Stimulated activated CD4-positive, alpha-beta T cell treated with anti-CD3 and anti-CD28 coated beads, Interleukin-2, amount 100 ng/mL, for 48 hours (primary cell): ENCODE measurements at places on chromosomes 1 and 21.

DNA sequence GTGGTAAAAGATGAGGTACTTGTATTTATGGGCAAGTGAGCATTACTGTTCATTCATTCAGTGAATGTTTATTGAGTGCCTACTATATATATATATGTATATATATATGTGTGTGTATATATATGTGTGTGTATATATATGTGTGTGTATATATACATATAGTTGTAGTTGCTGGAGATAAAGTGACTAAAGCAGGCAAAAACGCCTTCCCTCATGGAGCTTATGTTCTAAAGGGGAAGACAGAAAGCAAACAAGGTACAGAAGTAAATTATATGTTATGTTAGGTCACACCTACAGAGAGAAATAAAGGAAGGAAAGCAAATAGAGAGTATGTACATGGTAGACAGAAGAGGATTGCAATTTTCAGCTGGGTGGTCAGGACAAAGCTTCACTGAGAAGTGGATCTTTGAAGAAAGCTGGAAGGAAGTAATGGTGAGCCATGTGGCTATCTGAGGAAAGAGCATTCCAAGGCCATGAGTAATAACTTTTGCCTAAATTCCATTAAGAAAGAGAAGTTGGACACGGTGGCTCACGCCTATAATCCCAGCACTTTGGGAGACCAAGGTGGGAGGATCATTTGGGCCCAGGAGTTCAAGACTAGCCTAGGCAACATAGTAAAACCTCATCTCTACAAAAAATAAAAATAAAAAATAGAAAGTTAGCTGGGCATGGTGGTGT lies 33.5 kb upstream of the KLF17 start:
- DNase-seq, result no peak

DNA sequence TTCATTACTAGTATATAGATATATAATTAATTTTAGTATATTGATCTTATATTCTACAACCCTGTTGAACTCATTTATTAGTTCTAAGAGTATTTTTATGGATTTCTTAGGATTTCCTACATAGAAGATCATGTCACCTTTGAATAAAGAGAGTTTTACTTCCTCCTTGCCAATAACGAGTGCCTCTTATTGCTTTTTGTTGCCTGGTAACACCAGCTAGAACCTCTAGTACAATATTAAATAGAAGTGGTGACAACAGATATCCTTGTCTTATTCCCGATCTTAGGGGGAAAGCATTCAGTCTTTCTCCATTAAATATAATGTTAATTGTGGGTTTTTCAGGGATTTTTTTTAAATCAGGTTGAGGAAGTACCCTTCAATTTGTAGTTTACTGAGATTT lies 40.8 kb downstream of the WNT2B start:
- DNase-seq, result no peak

GRCh38 chr1:6360517-6361070 lies 33.0 kb downstream of the ACOT7 start:
- no peak for DNase-seq

DNA sequence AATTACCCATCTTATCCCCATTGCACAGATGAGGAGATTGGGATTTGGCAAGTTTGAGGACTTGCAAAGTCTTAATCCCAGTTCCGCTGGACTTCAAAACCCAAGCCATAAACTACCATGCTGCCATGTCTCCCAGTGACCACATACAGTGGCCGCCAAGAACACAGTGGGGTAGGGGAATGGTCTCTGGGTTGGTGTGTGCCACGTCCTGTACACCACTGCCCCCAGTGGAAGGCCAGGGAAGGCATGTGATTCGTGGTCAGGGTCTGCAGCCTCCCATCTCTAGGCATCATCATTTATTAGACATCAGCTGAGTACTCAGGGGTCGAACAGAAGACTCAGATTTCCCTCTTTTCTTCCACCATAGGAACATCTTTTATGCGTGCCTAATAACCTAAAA lies 76.0 kb downstream of the MAN1C1 start:
- no peak for DNase-seq

- DNase-seq, result no peak
These were observed 89.5 kb downstream of the NEK7 start for GRCh38 chr1:198246337-198246736.

- DNase-seq, result no peak
These were observed 146.5 kb downstream of the CHD1L start for GRCh38 chr1:147388969-147389368.

GRCh38 chr1:217021400-217021799 lies 298.2 kb upstream of the ESRRG start:
- no peak for DNase-seq

- peak; percentile 55 for DNase-seq
These were observed 7.4 kb downstream of the WDR77 start for GRCh38 chr1:111441573-111442192.

DNA sequence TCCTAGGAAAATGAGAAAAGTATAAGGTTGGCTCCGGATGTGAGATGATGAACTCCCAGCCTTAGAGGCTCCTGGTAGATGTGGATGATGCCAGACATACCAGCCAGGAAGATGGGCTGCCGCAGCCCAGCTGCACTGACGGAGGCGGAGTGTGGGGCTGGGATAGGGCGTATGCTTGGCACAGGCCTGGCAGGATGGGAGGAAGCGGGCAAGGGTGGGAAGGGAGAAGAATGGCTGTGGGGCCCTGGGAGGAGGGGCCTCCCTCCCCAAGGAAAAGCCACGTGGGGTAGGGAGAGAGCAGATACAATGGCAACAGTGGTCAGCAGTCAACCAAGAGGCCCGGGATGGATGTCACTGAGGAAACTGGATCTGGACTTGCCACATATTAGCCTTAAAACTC lies 41.3 kb upstream of the KIF21B start:
- no peak for DNase-seq

GRCh38 chr1:81873946-81874345 lies 73.2 kb downstream of the ADGRL2 start:
- no peak for DNase-seq

DNA sequence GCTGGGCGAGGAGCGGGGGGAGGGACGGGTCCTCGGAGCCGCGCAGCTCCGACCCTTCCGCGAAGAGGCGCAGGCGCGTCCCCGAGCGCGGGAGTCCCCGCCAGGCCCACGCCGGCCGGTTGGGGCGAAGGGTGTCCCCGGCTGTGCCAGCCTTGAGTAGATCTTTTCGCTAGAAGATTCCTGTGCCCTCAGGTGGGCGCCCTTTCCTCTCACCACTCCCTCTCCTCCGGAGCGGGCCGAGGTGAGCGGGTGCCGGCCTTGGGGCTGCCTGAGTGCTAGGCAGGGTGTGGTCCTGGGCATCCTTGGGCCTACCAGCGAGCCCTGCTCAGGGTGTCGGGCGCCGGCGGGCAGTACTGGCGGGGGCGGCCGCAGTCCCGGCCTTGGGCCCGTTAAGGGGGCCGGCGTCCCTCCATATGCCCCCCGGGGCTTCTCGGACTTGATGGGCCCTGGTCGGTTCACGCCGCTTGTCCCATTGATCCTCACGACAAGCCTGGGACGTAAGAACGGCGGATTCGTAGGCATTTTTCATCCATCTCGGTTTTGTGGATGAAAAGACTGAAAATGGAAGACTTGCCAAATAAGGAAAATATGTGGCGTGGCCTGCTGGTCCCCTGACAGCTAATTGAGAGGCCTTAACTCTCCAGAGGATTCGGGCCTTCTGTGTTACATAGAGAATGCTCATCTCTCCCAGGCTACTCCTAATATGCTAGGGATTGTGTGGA lies 712 bp downstream of the DEGS1 start:
- DNase-seq, result peak; percentile 51

DNA sequence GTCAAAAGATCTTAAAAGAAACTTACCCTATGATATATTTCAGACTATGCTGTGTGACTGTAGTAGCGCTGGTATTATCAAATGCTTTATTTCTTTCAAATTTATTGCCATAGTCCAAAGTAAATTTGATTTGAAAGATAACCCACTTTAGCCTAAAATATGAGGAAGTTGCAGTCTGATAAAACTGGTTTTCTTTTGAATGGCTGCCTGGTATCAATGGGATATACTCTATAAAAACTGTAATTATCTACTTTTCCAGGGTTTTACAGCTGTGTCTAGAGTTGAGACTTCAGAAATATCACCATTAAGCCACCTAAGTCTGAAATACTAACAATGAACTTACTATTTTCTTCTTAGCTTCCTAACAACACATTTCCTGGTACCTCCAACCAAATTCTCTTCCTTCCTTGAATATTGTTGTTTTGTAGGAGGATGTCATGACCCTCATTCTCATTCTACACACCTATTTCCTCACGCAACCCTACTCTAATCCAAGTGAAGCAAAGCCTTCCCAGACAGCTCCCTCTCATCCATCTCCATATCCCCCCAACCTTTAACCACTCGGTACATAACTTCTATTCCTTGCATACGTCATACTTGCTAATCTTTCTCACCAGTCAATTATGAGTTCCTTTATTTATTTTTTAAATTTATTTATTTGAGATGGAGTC lies 17.0 kb downstream of the KDM5B start:
- DNase-seq, result no peak

- DNase-seq, result no peak
These were observed 114.4 kb downstream of the PRDM16 start for GRCh38 chr1:3183411-3183810.

DNA sequence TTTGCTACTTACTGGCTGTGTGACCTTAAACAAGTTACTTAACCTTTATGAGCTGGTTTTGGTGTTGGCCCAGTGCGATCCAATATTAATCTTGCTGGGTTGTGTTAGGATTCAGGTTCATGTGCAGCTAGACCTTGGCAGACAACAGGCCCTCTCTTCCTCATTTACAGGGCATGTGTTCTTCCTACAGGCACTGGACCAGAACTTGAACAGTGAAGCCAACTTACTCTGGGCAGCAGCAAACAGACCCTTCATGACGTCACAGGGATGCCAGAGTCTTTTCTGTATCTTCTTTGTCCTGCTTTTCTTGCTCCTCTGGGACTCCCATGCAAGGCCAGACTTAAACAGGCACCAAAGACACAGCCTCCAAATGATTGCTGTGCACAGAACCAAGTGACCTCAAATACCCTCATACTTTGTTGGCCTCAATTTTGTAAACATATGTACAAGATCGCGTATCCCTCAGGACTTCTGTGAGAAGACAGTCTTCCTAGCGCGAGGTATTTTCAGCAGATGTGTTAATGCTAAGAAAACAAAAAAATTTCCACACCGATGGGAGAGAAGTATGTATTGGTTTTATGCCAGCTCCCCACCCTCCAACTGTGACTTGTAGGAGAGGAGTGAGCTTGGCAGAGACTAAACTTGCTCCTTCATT lies 73.7 kb downstream of the URB2 start:
- DNase-seq, result no peak

- no peak for DNase-seq
These were observed 8.9 kb downstream of the UBASH3A start for GRCh38 chr21:42412636-42412933.

- DNase-seq, result no peak
These were observed 2.0 kb upstream of the OR14I1 start for GRCh38 chr1:248704606-248705005.

GRCh38 chr1:7227654-7228053 lies 442.4 kb downstream of the CAMTA1 start:
- no peak for DNase-seq

DNA sequence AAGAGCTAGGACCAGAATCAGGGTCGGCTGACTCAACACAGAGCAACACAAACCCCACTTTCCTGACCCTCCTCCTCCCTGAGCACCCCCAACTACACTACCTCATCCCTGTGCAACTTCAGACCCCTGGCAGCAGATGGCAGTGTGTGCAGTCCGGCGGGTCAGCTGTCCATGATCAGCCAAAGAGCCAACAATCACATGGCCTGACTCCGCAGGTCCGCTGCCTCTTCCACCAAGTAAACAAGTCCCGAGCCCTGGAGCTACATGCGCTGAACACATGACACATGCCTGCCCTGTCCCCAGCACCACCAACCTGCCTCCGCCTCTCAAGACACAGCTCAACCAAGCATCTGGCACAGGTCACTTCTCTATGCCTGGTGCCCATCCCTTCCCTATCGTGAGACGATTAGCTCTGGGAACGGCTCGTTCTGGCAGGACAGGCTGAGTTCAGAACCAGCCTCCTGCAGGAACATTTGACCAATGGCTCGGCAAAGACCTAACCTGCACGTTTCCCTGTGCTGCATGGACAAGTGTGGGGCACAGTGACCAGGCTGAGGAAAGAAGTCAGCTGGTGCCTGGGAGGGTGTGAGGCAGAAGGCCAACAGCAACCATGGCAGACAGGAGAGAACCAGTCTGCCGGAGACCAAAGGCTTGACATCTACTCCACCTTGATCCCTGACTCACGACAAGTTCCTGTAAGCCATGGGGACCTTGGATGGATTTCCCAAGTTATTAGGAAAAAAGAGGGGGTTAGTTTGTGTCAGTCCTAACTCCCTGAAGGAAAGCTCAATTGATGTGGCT lies 60.3 kb downstream of the CD46 start:
- no peak for DNase-seq

GRCh38 chr1:8434101-8434500 lies 116.2 kb downstream of the SLC45A1 start:
- DNase-seq, result no peak

DNA sequence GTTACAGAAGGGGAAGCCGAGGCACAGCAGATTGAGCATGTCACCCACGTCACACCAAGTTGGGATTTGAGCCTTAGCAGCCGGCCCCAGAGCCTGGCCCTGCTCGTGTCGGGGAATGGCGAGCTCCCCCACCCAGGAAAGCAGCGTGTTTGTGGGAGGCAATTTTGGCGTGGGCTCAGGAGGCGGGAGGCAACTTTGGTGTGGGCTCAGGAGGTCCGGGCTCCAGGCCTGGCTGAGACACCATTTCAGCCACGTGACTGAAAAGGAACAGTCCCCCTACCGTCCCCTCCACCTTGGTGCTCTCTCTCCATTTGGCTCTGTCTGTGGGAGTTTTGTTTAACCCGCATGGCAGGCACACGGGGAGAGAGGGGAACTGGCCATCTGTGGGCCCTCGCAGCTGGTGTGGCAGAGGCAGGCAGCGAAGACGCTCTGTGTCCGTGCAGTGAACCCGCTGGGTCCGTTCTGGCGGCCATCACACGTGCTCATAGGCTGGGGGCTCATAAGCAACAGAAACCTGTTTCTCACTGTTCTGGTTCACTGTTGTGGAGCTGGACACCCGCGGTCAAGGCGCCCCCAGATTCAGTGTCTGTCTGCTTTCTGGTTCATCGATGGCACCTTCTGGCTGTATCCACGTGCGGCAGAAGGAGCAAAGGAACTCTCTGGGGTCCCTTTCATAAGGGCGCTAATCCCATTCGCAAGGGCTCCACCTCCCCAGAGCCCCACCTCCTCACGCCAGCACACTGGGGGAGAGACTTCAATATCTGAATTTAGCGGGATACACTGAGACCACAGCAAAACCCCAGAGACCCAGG lies 110.2 kb downstream of the CRYAA start:
- DNase-seq, result no peak

DNA sequence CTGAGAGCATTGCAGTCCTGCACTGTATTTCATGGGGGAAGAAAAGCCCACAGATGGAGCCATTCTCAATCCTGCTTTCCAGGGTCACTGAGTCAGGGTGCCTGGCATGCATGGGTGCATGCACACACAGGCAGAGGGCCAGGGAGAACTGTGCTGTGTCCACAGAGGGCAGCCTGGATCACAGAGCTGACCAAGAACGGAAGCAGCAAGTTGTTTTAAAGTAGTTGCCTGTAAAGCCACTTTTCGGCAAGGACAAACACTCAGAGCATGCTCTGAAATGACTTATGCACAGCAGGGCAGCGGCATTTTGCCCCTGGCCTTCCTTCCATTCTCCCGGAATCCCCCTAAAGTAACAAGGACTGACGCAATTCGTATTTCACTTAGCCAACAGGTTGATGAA lies 3.6 kb downstream of the ERG start:
- no peak for DNase-seq

GRCh38 chr1:162175379-162176081 lies 106.0 kb downstream of the NOS1AP start:
- no peak for DNase-seq

- DNase-seq, result no peak
These were observed 75.9 kb downstream of the DISP1 start for GRCh38 chr1:222890716-222891115.
